ENCODE measurements at places on chromosomes 7 and 10. TPM values are rescaled to one million over a fixed set of nuclear protein-coding genes. Genes with fewer than 3 reads are reported as not detected.
A peak's percentile ranks its signal among the peaks of the same experiment; 100 is the strongest.

DNA sequence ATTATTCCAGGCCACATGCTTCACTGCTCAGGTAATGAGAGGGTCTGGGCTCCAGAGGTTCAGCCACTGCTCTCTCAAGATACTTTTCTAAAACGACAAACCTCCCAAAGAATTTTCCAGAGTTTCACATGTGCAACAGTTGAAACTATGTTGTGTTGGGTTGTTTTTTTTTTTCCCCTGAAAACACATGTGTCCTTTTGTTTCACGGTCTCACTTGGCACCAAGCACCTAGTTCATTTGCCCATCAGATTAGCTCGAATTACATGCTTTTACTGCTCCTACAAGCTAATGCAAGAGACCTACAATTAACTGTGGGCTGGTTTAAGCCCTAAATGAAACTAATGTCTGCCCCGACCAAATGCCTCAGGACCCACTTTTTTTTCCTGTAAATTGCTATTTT, 313.3 kb downstream of the FGFR2 start:
- no peak for DNase-seq

- DNase-seq, result no peak
These were observed 113.8 kb upstream of the EEPD1 start for GRCh38 chr7:36039243-36039642.

- DNase-seq, result no peak
These were observed 77.0 kb downstream of the ADCYAP1R1 start for GRCh38 chr7:31129067-31129466.

DNA sequence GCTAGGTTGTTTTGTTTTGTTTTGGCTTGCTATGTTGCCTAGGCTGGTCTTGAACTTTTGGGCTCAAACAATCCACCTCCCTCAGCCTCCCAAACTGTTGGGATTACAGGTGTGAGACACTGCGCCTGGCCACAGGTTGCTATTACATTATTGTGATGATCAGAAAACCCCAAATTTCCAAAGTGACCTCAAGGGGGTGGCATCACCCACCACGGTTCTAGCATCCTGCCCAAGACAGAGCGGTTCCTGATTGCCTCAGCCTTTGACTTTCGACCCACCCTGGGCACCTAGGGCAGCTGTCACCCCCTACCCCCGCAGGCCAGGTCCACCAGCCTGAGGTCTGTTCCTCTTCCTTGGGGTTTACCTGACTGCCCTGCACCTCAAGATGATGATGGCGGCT, 28.4 kb downstream of the SBDS start:
- DNase-seq, result no peak

DNA sequence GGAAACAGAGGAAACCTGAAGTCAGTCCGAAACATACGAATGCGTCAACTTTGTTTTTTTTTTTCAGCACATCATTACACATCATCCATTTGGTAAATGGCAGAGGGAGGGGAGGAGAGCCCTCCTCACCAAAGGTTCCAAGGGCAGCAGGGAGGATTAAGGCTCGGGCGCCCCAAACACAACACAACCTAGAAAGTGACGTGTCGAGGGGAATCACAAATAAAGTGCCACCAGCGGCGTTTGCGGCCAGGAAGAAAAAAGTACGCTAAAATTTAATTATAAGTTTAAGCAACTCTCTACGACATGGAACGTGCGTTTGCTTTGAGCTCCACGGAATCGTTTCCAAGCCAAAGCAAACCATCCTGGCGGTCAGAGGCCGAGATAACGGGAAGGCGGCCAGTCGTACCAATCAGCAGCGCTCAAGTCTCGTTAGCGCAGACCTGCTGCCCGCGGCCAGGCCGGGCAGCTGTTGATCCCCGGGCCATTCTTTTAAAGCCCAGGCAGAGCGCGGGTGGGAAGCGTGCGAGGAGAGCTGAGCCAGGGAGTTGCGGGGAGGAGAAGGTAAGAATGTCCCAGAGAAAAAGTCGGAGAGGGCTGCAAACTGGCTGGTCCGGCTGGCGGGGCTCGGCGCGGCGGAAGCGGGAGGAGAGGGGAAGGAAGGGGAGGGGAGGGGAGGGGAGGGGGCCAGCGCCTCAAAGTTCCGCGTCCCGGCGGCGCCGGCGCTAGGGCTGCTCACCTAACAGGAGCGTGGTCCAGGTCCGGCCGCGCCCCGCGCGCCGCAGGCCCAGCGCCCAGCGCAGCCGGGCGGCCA, 719 bp downstream of the DPY19L1 start:
- peak; percentile 74 for DNase-seq

GRCh38 chr10:79563426-79563825, 3.2 kb upstream of the SFTPA2 start:
- DNase-seq, result peak; percentile 17

DNA sequence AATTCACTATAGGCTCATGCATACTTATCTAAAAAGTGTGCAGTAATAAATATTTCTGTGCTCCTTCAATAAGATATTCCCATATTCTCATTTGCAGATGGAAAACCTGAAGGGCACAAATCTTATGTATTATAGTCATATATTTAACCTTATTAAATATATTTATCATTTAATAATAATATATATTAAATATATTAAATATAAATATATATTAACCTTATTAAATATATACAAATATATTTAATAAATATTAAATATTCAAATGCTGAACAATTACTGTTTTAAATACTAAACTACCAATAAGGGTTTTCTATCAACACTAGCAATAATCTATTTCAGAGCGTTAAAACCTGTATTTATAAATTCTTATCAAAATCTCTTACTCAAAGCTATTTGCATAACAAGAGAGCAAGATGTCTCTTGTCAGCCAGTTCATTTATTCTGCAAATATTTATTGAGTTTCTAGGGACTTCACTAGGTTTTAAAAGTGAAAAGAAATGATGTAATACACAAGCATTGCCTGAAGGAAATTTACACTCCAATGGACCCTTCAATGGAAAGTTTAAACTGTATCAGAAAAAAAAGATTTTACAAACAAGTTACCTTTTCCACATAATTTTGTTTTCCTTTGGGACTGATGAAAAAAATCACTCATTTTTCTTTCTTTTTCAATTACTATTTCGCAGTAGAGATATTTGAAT, 159.2 kb downstream of the AGMO start:
- DNase-seq, result no peak

DNA sequence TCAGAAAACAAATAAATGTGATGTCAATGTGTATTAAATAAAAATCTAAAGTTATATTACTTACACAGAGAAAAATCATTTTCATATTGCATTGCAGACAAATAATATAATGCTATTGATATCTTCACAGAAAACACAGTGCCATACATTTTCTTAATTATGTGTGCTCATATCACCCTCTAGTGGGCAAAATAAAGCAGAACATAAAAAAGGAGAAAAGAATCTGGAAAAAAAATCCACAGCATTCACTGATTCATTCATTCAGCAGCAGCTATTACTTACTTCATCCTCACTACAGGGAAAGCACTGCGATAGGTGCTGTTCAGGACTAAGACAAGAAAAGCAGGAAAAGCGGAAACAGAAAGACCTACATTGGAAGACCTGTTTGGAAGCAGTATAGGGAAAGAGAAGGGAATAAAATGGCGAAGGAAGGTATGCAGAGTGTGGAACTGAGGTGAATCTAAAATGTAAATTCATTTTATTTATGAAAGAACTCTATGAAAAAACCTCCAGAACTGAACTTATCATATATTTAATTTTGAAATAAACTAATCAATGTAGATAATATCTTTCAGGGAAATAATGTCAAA, 73.2 kb downstream of the POT1 start:
- no peak for DNase-seq

DNA sequence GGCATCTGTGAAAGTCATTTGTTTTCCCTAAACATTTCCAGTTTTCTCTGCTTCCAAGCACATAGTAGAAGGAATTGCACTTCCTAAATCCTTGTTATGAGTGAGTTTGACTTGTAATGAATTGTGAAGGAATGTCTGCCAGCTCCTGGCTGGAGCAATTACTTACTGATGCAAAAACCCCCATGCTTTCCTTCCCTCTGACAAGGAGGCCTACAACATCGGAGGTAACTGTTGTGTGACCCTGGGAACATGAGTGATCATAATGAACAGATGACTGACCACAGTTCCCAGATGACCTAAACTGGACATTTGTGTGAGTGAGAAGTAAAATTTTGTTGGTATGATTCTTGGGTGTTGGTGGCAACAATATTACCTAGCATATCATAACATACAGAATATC, 21.4 kb upstream of the CPVL start:
- no peak for DNase-seq

DNA sequence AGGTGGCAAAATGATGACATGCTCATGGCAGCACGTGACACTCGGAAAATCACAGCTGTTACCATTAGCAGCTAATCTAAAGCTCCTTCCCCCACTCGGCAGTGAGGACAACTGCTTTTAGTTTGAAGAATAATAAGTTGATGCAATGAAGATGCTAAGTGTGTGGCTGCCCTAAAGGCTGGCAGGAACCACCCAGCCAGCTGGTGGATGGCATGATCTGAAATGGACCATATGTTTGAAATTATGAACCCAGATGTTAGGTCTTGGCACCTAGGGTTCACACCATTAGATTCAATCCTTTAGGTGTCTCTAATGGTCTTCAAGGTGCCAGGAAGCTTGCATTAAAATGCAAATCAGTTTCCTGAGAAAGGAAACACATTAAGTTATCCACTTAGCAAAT, 230.1 kb downstream of the WDR11 start:
- no peak for DNase-seq

DNA sequence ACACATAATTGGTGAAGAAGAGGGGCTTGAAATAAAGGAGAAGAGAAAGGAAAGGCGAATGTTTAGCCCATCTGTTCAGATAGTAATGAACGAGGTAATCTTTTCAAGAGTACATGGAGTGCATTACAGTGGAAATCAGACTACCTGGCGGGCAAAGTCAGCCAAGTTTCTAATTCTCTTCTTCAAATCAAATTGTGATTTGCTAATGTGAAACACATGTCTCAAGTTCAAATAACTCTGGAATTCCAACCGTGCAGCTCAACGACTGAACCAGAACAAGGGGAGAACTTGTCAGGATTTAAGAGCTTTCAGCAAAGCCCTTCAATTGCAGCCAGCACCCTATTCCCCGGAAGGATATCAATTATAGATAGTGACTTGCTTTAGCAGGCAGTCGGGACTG, 216.9 kb downstream of the GLI3 start:
- no peak for DNase-seq

GRCh38 chr10:661597-662222, 27.8 kb downstream of the DIP2C start:
- no peak for DNase-seq

DNA sequence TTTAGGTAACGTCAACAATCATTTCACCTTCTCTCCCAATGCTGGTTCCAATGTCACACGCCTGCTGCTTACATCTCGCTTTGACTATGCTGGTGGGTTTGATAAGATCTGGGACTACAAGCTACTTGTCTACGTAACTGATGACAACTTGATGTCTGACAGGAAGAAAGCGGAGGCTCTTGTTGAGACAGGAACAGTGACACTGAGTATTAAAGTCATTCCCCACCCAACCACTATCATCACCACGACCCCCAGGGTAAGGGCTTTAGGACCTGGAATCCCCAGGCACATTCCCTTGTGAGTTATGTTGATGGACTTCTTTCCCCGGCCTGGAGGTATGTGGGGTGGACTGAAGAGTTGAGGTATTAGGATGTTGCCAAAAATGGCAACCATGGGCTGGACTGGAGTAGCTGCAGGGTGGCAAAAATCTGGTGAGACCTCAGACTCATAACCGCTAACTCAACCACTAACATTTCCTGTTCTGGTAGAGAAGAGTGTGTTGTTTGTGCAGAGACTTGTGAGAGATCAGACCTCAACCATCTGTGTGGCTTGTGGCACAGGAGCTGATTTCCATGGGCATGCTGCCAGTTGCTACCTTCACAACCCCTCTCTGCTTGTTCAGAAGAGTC, 59.2 kb downstream of the CDHR3 start:
- DNase-seq, result peak; percentile 53

DNA sequence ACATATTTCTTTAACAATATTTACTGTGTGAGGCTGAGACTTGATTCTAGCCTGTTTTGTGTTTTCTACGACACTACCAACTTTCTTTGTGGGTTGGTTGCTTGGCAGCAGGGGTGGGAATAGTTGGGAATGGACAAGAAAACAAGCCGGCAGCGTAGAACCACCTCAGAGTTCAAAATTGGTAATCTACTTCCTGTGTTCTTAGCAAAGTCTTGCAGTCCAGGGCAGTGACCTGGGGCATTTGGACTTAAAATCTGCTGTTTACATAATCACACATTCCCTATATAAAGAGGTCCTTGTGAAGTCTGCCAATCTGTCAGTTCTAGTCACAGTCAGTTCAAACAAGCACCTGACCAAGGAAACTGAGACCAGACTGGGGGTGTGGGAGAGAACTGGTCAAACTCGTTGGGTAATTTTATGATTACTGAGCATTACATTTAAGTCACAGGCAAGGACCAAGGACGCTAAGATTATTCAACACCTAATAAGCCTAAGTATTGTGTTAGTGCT, 167.9 kb downstream of the CPEB3 start:
- DNase-seq, result peak; percentile 26

- DNase-seq, result peak; percentile 69
These were observed 514 bp downstream of the NHLRC2 start for GRCh38 chr10:113854761-113855588.

- DNase-seq, result no peak
These were observed 13.8 kb upstream of the MPP7 start for GRCh38 chr10:28316696-28317095.

- peak; percentile 64 for DNase-seq
These were observed 22.8 kb downstream of the PWWP2B start for GRCh38 chr10:132419538-132420468.

- no peak for DNase-seq
These were observed 177.2 kb upstream of the DKK1 start for GRCh38 chr10:52136921-52137320.

DNA sequence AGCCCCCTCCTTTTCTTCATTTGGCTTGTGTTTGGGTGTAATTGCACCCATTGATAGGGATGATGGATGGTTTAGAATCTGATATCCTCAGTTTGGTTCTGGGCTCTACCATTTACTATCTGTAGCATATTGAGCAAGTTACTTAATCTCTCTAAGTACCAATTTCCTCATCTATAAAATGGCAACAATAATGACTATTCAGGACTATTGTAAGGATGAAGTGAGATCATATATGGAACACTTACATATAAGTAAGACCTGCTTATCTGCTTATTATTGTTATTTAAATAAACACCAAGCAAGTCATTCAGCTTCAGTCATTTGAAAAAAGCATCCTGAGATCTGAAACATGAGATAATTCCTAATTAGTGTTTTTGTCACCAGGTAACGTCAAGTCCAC, 127.0 kb downstream of the SEC23IP start:
- DNase-seq, result no peak

- DNase-seq, result no peak
These were observed 53.3 kb downstream of the AKAP9 start for GRCh38 chr7:91993976-91994375.

GRCh38 chr10:42776681-42777080, 5.9 kb upstream of the BMS1 start:
- DNase-seq, result no peak

RTKN2 gene
- 1.8 TPM for total RNA-seq

NOBOX gene
- not detected for total RNA-seq

COL26A1 gene
- not detected for total RNA-seq

RAPGEF5 gene
- total RNA-seq, result 34.7 TPM

COPS6 gene
- total RNA-seq, result 61.8 TPM

RAB19 gene
- total RNA-seq, result 22.0 TPM

HBP1 gene
- 41.2 TPM for total RNA-seq

LIPM gene
- not detected for total RNA-seq

OR2A42 gene
- not detected for total RNA-seq

GSTO2 gene
- 19.7 TPM for total RNA-seq

Data from mucosa of descending colon (tissue), 3 donors.